ENCODE measurements at places on chromosomes 13 and 19.
A peak's percentile ranks its signal among the peaks of the same experiment; 100 is the strongest.

- no peak overlapping the region for H3K27ac ChIP-seq
- H3K4me1 ChIP-seq = no peaks in the 10 kb centered on the region
- no peaks in the 10 kb centered on the region for H3K36me3 ChIP-seq
- DNase-seq = no peak
- no peaks in the 10 kb centered on the region for H3K27me3 ChIP-seq
These were observed 798.3 kb downstream of the GPC5 start for GRCh38 chr13:92196591-92197256.

DNA sequence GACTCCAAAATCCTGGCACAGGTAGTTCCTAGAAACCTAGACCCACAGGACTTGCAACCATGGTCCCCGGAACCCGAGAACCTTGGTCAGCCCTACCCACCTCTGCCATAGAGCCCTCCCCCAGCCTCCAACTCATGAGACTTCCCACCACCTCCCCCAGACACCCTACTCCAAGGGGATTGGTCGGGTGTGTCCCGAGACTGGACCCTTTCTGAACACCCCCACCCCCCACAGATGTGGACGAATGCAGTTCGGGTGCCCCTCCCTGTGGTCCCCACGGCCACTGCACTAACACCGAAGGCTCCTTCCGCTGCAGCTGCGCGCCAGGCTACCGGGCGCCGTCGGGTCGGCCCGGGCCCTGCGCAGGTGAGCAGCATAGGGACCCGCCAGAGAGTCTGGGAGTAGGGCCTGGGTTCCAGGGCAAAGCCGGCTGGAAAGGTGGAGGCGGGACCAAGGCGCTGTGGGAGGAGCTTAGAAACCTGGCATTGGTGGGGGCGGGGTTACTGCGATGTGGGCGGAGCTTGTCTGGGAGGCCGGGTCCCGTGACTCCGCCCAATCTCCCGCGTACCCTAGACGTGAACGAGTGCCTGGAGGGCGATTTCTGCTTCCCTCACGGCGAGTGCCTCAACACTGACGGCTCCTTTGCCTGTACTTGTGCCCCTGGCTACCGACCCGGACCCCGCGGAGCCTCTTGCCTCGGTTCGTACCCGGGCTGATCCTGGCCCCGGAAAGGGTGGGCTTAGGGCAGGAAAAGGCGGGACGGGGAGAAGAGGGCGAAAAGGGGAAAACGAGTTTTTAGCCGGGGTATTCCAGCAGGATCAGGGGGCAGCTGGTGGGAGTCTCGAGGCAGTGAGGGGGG lies 11.9 kb downstream of the LTBP4 start:
- H3K4me1 ChIP-seq = peaks cover 9% of the 10 kb centered on the region
- peak; percentile 89 for DNase-seq
- peak overlapping the region; percentile 92 for H3K4me3 ChIP-seq
- no peaks in the 10 kb centered on the region for H3K27me3 ChIP-seq
- H3K36me3 ChIP-seq = peaks cover 5% of the 10 kb centered on the region

DNA sequence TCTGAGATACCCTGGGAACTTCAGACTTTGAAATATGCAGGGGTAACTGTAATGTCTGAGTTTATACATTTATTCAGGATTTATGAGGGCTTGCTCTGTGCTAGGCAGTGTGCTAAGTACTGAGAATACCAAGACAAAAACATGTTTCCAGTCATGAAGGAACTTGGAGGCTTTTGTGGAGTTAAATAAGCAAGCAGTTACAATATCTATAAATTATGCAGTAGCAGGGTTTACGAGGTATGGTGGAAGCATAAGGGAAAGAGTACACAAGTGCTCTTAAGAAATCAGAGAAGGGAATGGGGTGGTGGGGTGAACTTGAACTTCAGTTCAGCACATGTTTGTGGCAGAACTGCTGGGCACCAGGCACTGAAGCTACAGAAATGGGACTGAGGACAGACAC lies 28.0 kb downstream of the MAB21L1 start:
- no peaks in the 10 kb centered on the region for H3K36me3 ChIP-seq
- H3K27me3 ChIP-seq = no peaks in the 10 kb centered on the region
- no peak for DNase-seq
- no peaks in the 10 kb centered on the region for H3K4me1 ChIP-seq
- no peak overlapping the region for H3K4me3 ChIP-seq
- H3K27ac ChIP-seq = no peak overlapping the region

DNA sequence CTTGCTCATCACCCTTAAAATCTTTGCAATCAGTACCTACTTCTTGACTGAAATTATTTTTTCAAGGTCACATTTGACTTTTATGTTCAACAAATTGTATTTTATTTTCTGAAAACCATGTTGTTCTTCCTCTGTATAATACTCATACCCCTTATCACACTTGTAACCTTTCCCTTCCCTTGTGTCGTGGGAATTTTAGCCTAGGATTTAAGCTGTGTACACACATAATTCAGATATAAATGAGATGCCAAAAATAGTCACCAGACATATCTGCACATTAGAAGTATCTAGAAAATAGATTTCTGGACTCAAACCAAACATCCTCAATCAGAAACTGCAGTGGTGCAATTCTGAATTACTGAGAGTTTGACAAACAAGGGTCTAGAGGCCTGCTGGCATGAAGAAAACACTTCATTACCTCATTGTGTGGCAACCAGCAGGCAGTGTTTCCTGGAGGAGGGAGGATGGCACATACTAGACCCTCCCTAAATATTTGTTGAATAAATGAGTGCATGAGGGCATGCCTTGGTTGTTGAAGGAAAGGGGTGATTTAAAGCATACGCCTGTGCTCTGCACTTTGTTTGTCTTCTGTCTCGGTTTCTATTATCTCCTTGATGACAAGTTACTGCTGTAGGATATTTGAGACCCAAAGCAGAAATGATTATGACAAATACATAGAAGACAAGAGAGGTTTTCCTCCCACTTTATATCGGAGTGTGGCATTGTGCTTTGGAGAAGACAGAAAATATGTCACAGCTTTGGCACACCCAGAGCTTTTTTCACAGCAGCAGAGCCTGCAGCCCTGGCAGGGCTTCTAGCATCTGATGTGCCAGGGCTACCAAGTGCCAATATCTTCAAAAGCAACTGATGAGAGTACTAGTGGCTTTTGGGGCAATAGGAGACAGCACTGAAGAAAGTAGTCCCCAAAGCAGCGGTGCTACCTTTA lies 881.1 kb downstream of the PCDH9 start:
- H3K4me1 ChIP-seq = no peaks in the 10 kb centered on the region
- DNase-seq = peak; percentile 10
- H3K36me3 ChIP-seq = no peaks in the 10 kb centered on the region
- no peak overlapping the region for H3K27ac ChIP-seq
